ENCODE measurements at places on chromosomes 2 and 18.

DNA sequence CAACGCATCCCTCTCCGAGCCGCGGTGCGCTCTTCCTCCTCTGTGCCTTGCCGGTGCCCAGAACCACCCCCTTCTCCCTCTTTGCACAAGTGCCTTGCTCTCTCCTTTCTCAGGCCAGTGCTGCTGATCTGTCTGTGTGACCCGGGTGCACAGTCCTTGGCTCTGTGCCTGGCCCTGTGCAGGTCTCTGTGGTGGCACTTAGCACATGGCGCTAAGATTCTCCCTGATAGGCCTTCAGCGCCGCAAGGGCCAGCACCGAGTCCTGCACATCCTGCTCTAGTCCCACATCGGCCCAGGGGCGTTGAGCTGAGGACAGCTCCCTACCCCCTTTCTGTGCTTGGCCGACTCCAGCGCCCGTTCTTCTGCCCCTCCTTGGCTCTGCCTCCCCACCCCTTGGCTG lies 136.1 kb downstream of the NEDD4L start:
- DNase-seq = peak; percentile 22

DNA sequence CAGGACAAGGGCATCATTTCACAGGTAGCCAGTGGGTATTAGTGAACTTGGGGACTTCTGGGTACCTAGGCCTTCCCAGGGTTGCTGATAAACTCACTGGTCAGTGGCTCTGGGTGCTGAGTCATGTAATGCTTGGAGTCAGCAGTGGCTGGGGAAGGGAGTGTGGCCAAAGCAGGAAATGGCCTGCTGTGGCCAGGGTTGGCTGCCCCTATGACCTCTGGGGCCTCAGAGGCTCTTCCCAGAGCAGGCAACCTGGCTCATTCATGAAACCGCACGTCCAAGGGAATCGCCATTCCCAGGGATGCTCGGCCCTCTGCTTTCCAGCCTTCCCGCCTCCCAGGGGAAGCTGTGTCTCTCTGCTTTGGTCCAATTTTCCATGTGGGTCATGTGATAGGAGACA lies 294.9 kb downstream of the DYSF start:
- no peak for DNase-seq

DNA sequence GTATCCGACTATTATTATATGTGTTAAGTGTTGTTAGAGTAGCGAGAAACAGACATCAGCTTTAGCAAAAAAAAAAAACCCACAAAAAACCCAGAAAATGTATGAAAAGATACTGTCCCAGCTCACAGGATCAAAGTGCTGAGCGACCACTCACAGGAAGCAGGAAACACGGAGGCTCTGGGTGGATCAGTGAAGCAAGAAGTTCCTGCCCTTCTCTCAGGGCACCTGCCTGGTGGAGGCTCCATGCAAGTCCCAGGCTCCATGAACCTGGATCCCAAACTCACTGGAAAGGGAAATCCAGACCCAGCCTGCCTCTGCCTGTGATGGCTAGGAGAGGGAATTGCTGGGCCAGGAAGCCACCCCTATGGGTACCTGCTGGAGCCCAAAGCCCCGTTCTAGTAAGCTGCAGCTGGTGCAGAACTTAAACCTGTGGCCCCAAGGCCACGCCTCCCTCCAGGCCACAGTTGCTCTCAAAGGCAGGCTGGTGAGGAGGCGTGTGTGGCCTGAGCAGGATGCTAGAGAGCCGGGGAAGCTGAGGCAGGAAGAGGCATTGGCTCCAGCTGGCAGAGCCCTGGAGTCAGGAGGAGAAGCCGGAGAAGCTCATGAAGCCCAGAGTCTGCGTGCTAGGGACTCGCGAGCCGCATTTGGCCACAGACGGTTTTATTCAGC lies 63.5 kb upstream of the TAF1B start:
- peak; percentile 53 for DNase-seq

DNA sequence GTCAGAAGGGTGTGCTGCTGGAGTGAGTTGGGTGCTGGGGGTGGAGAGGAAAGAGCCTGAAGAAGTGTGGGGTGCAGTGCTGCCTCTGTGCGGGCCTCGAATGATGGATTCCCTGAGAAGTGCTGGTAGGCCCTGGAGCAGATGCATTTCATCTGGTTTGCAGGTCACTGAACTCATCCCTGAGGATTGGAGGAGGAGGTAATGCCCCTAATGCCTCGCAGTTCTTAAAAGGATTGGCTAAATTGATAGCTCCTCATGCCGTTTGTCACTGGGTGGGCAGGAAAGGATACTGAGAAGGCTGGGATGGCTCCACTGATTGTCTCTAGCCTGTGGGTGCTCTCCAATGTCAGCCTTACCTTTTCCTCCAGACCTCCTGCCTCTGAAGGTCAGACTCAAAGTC lies 74.1 kb downstream of the CTIF start:
- DNase-seq = no peak

GRCh38 chr18:25832001-25832604 lies 258.3 kb downstream of the SS18 start:
- peak; percentile 44 for DNase-seq

DNA sequence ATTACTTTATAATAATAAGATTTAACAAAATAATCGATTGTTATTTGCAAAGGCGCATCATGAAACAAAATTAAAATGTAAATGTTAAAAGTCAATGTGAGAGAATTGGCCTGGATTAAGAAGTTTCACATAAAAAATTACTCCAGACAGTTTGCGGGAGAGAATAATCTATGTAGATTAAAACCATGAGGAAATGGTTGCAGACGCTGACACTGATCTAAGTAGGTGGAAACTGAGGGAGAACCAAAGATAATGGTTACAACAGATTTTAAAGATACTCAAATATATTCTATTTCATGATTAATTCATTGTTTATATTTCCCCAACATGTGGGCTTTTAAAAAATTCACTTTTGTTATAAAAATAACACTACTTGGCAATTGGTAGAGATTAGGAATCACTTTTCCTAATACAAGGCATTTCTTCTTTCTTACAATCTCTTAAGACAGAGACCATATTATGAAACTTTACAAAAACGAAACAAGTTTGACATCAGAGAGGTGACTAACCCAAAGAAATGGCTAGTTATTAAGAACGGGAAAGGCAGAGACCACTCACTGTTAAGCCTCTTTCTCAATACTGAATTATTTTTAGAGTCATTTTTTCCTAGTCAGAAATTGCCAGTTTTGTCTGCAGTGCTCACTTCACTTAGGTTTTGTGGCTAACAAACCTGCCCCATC lies 1.6 kb downstream of the KANSL1L start:
- DNase-seq = peak; percentile 37

DNA sequence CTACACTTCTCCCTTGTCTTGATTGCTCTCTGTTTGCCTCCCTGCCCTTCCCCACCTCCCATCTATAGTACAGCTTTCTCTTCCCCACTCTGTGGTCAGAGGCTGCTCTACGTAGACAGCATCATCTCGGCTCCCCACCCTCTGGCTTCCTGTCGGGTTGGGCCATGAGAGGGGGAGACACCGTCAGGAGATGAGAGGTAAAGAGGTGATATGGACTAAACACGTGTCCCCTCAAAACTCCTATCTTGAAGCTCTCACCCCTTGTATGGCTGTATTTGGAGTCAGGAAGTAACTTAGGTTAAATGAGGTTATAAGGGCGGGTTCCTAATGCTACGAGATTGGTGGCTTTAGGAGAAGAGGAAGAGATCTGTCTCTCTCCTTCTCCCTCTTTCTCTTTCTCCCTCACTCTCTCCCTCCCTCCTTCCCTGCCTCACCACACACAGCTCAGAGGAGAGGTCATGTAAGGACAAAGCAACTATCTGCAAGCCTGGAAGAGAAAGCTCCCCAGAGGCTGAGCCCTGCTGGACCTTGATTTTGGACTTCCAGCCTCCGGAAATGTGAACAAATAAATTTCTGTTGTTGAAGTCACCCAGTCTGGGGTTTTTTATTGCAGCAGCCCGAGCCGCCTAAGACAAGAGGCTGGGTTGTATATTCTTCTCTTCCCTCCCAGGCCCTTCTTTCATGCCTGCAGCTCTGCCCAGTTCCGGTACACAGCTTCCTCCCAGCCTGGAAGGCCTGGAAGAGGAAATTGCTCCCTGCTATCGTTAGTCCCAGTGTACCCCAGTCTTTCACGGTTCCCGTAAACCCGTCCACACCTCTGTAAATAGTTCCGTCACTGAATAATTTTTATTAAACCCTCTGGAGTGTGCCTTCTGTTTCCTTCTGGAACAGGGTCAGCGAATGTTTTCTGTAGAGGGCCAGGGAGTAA lies 138.0 kb downstream of the AKAIN1 start:
- DNase-seq = peak; percentile 9

- DNase-seq = no peak
Observed at GRCh38 chr2:9105601-9106337, 100.8 kb upstream of the ASAP2 start.

GRCh38 chr2:75549401-75550253 lies 11.1 kb downstream of the EVA1A start:
- no peak for DNase-seq

GRCh38 chr2:113905886-113906285 lies 16.0 kb downstream of the ACTR3 start:
- DNase-seq = no peak

DNA sequence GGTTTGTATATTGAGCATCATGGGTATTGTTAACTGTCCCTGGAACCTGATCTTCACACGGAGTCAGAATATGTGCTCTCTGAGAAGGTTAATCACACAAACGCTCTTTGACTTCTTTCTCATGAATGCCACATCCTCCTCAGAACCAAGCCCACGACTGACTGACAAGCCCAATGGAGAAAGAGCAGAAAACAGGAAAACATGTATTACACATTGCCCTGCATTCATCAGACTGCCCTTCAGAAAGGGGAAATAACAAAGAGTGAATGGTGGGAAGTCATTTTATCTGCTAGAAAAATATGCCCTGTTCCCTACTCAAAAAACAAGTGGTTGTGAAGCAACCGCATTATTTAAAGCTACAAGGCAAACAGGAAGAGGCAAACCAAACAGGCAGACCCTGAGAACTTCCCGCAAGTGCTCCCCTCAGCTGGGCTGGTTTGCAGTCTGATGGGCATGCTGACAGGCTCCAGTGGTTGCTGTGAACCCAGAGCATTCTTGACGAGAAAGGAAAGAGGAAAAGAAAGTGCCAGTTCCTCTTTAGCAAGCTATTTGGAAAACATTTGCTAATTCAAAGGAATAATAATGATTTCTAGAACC lies 172.9 kb upstream of the SETBP1 start:
- DNase-seq = no peak

DNA sequence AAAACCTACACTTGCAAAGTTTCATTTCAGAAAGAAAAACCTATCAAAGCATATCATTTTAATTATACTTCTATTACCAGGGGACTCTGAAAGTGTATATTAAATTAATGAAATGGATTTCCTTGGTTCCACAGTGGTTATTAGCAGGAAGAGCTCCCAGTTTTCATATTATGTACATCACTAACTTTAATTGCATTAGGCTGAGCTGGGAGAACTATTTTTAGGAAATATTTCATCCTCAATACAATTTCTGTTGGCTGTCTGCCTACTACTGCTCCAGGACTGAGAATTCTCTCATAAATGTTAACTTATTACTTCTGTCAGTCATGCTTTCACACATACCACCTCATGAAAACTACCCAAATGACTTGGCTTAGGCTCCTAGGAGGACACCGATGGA lies 301.4 kb downstream of the CMPK2 start:
- no peak for DNase-seq

DNA sequence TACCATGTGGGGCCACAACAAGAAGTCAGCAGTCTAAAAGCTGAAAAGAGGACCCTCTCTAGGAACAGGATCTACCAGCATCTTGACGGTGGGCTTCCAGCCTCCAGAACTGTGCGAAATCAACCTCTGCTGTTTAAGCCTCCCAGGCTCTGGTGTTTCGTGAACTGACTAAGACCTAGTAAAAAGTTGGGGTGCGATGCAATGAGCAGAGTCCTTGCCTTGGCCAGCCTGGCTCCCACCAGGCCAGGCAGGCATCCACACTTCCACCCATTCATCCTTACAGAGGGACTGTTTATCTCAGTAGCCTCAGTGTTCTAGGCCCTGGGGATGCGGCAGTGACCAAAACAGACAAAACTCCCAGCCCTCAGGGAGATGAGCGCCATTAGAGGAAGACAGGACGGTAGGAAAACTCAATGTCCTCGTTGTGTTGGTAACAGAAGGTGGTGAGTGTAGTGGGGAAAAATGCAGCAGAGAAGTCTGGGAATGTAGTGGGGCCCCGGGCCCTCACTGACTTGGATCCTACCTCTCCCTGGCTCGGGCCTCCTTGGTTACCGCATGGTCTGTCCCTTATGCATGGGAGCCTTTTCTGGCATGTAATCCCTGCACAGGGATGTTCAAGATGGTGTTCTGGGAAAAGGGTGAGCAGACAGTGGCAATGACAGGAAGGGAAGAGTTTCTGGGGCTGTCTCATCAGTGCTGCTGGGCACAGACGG lies 271.8 kb upstream of the HS6ST1 start:
- no peak for DNase-seq

GRCh38 chr2:8644605-8645175 lies 37.2 kb upstream of the ID2 start:
- DNase-seq = peak; percentile 14

DNA sequence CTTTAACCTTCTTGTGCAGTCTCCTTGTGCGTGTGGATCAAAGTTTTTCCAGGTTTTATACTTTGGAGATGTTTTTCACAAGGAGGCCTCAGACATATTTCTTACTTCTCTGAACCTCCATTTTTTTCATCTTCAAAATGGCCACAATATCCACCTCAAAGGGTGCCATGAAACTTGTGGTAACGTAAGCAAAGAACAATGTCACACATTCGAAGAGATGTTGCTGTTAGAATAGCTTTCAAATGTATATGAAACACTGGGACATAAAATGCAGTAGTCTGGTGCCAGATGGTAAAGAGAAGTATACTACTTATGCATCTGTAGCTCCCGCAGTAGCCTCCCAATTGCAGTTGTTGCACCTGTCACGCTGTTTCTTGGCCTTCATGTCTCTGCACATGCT lies 2.6 kb upstream of the KRCC1 start:
- DNase-seq = no peak

GRCh38 chr2:94960266-94960665 lies 65.2 kb upstream of the MAL start:
- DNase-seq = no peak

GRCh38 chr2:62884514-62884913 lies 166.1 kb upstream of the OTX1 start:
- no peak for DNase-seq

DNA sequence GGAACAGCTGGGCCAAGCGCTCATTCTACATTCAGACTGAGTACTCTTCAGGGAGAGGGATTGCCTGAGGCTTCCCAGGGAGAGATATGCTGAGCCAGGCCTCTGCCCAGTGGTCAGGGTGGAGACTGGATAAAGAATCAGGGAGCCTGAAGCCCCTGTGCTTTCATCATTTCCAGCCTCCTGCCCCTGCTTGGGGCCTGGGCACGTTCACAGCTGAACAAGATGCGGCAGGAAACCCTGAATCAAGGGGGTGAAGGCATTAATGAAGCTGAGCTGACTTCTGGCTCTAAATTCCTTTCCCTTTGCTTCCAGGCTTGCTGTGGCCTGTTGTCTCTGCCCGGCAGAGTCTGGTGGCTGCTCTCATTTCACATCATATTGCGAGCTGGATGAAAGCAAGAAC lies 35.0 kb downstream of the RPL37A start:
- no peak for DNase-seq

DNA sequence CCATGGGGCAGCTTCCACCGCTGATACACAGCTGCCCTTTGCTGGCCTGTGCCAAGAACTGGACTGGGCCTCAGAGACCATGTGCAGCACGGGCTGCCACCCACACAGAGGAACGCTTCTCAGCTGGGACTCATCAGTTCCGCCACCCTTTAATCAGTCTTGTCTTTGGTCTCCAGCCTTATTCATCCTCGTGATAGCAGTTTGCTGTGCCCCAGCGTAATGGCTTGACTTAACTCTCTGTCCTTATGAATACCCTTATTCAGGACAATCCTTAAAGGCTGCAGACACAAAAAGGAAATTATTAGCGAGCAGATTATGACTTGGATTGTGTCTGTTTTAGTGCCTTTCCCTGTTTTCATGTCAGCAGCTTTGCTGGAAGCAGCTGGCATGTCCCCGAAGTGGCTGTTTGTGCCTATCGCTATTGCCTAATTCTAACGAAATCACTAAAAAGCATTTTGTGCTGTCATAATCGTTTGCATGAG lies 108.9 kb upstream of the DAPL1 start:
- DNase-seq = no peak

Data from RPMI8226 (cell line).